ENCODE measurements at places on chromosomes 6 and 20.

- DNase-seq, result no peak
Observed at GRCh38 chr6:102980951-102981350, 1587.4 kb downstream of the GRIK2 start.

- no peak for DNase-seq
Observed at GRCh38 chr6:14079971-14080370, 37.6 kb upstream of the CD83 start.

- DNase-seq, result no peak
Observed at GRCh38 chr6:5318617-5319272, 57.4 kb downstream of the FARS2 start.

- no peak for DNase-seq
Observed at GRCh38 chr6:18380158-18380836, 6.9 kb upstream of the RNF144B start.

- no peak for DNase-seq
Observed at GRCh38 chr6:13004601-13005000, 288.0 kb downstream of the PHACTR1 start.

DNA sequence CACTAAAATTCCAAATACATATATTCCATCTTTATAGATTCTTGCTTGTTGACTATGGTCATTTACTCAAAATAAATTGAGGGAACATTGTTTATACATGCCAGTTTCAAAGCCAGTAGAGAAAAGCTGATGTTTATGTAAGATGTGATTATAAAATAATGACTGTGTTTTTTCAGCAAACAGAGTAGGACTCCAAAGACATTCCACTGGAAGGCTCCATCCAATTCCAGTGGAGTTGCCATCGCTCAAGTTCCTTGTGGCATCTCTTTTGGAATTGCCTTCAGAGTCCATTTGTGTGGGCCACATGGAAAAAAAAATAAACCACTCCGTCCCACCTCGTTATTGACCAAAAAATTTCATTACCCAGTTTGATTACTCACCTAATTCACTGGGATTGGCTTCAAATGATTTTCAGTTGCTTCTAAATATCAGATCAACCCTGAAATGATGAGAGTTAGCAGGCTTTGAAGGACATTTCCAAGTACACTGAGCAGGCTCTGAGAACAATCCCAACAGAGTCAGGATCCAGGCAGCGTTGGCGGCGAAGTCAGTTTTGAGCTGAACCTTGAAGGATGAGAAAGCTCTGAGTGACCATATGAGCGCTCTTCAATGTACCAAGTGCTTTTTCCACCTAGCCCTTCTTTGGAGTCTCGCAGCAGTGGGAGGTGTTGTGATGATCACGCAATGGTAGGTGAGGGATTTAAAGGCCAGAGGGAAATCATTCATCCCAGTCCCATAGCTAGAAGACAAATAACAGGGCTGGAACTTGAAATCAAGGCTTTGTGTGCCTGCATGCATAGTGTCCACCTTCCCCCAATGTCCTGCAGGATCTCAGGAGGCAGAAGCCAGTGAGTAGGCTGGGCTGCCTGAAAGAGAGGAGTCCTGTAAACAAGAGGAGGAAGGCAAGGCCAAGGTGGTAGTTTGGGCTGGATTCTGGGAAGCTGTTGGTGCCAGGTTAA, 281.7 kb downstream of the CDC5L start:
- DNase-seq, result no peak

Measured in amniotic stem cell (primary cell).